ENCODE measurements at places on chromosomes 2 and 18.
A peak's percentile ranks its signal among the peaks of the same experiment; 100 is the strongest.

GRCh38 chr2:56540916-56541315, 357.1 kb downstream of the CCDC85A start:
- no peak for DNase-seq

DNA sequence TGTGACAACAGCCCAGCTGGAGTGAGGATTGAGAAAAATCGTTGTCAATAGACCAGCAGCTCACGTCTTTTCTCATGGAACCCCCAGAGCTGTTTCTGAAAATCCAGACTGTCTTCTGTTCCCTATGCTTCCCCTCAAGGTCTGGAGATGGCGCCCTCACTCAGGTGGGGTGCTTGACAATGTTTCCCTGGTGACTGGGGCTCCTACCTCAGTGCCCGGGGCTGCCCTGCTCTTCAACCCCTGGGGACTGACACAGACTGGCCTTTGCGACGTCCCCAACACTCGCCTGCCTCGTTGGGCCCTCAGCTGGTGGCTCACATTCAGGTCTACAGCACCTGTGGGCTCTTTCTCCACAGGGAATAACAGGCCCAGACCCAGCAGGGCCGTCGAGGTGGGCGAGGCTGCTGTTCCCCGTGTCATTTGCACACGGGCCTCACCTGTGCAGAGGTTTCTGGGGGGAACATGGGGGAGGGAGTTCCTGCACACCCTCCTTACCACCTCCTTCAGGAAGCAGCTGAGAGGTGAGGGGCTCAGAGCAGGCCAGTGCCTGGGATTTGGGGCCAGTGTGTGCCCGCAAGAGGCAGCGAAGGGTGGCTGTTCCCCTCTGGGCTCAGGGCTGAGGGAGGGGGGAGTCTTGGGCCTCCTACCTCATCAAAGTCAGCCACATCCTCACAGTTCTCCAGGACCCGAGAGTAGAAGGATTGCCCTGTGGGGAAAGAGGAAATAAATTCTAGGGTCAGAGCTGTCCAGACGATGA, 59.3 kb upstream of the OTOF start:
- DNase-seq, result no peak

GRCh38 chr2:64114063-64114911, 29.9 kb downstream of the PELI1 start:
- no peak for DNase-seq

- no peak for DNase-seq
Measured at GRCh38 chr2:173578404-173579107, 223.9 kb downstream of the CDCA7 start.

DNA sequence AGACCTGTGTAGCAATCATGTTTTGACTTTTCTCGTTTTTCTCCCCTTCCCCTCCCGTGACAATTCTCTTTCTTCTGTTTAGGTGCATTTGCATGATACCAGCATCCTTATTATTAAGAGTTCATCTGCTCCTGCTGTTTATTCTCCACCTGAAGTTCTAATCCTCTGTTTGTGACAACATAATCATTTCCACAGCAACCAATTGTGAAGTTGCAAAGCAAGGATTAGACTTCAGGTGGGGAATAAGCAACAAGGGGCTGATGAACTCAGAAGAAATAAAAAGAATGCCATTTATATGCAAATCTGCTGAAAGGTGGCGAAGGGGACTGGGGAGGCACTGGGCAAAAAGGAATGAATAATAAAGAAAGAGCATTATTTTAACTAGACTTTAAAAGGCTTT, 124.8 kb upstream of the LINC00305 start:
- no peak for DNase-seq

DNA sequence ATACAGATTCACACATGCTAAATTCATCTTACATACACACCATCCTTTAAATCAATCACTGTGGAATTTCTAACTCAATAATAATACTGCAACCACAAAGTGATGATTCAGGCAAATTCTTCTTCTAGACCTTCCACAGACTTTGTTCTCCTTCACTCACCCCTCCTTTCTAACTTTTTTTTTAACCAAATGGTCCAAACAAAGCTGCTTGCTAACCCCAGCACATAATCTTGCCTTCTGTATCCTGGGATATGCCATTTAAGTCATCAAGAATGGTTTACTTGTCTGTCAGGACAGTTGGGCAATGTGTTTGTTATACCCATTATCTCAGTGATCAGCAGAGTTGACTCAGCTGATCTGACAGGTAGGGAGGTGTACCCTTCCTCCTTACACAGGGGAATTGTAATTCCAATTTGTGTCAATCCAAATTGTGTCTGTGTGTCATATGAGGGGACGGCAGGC, 10.0 kb downstream of the SLC40A1 start:
- no peak for DNase-seq

DNA sequence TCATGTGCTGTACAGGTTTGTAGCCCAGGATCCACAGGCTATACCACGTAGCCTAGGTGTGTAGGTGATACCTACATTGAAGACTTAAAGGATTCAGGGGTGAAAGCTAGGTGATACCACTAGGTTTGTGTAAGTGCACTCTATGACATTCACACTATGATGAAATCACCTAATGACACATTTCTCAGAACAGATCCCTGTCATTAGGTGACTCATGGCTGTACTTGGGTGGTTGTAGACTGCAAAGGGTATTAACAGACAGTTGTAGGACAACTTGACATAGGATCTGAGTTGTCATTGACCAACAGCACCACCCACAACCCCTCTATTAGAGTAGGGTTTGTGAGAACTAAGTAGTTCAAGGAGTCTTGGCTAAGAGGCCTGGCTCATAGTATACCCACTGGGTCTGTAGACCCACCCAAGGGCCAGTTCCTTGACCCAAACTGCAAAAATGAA, 27.7 kb upstream of the SMCHD1 start:
- DNase-seq, result no peak

DNA sequence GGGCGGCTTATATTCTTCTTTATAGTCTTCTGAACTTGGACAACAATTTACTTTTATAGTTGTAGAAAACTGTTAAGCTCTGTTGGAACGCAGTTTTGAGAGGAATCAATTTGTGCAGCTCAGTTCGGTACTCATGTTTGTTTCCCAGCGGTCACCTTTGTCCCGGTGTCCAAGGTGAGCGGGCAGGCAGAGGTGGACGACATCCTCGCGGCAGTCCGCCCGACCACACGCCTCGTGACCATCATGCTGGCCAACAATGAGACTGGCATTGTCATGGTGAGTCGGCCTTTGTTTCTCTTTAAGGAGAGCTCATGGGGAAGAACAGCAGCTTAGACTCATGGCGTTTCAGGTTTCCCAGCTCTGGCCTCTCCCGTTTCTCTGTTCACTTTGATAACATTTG, 18.6 kb upstream of the ESPNL start:
- DNase-seq, result no peak

GRCh38 chr18:28086670-28087552, 90.0 kb downstream of the CDH2 start:
- DNase-seq, result no peak

DNA sequence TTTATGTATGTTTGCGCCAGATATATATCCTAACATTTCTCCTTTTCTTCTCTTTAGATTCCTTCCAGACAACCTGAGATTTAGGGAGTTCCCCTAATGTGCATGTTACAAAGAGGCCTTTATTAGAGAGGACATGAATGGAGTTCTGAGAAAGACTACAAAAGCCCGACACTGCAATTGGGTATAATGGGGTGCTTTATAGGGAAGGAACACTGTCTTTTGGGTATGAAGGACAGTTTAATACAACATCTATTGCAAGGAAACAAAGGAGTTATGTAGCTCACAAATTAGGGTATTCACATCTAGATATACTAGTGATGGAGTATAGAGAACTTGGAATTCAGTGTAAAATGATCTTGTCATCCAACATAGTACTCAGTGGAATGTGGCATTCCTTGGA, 383.8 kb downstream of the FIGN start:
- no peak for DNase-seq

GRCh38 chr2:62265106-62265505, 69.2 kb downstream of the B3GNT2 start:
- no peak for DNase-seq

DNA sequence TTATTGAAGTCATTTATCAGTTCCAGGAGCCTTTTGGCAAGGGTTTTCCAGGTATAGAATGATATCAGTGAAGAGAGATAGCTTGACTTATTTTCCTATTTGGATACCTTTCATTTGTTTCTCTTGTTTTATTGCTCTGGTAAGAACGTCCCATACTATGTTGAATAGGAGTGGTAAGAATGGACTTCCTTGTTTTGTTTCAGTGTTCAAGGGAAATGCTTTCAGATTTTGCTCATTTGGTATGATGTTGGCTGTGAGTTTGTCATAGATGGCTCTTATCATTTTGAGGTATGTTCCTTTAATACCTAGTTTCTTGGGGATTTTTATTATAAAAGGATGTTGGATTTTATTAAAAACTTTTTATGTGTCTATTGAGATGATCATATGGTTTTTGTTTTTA, 87.1 kb upstream of the EPAS1 start:
- no peak for DNase-seq

- DNase-seq, result no peak
Measured at GRCh38 chr2:75807992-75808391, 97.3 kb upstream of the GCFC2 start.

GRCh38 chr2:60423505-60423904, 129.9 kb downstream of the BCL11A start:
- no peak for DNase-seq

GRCh38 chr2:65622951-65623535, 190.6 kb upstream of the SPRED2 start:
- DNase-seq, result no peak

GRCh38 chr18:3873698-3874097, 423.7 kb downstream of the TGIF1 start:
- no peak for DNase-seq

- no peak for DNase-seq
Measured at GRCh38 chr2:59575191-59575590, 978.3 kb downstream of the BCL11A start.

GRCh38 chr2:72916743-72917137, 579 bp upstream of the EMX1 start:
- DNase-seq, result no peak

GRCh38 chr18:67875944-67876343, 359.4 kb upstream of the DSEL start:
- DNase-seq, result no peak

- DNase-seq, result peak; percentile 69
Measured at GRCh38 chr2:234488913-234489451, 7.9 kb downstream of the ARL4C start.

- no peak for DNase-seq
Measured at GRCh38 chr2:120845277-120845676, 109.6 kb downstream of the GLI2 start.

GRCh38 chr2:129777762-129778583, 201.5 kb upstream of the RAB6C start:
- no peak for DNase-seq

DNA sequence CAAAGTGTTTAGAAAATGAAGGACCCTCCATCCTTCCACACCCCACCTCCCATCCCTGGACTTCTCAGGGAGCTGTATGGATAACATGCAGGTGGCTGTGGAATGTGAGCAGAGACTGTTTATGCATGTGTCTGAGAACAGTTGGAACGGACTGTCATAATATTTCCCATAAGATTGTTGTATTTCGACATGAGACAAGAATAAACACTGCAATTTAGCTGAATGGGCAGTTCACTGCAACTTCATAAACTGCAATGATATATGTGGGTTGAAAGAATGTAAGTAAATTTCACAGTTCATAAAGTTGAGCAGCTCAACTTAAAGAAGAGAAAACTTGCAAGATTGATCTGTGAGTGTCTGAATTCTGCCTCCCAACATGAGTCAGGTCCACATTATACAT, 74.6 kb downstream of the MEP1B start:
- no peak for DNase-seq

GRCh38 chr2:176392249-176392648, 123.0 kb downstream of the MTX2 start:
- no peak for DNase-seq

GRCh38 chr2:74252862-74253261, 54.4 kb downstream of the MTHFD2 start:
- no peak for DNase-seq

GRCh38 chr2:158034198-158034866, 67.3 kb upstream of the UPP2 start:
- no peak for DNase-seq

DNA sequence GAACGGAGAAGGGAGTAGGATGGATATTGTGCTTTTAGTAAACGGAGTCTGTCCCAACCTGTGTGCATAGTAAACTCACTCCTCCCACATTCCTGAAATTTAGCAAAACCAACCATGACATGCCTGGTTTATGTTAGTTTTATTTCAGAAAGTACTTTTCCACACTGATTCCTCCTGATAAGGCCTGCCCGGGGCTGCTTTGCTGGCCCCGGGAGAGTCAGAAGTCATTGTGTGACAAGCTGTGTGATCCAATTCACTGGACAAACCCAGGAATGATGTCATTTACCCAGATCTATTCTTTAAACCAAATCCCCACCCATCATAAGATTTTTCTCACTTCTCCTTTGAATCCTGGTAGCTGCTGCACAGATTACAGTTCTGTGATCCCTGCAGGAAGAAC, 109.0 kb downstream of the SETBP1 start:
- DNase-seq, result no peak

- no peak for DNase-seq
Measured at GRCh38 chr2:167681234-167682015, 566.0 kb downstream of the STK39 start.

DNA sequence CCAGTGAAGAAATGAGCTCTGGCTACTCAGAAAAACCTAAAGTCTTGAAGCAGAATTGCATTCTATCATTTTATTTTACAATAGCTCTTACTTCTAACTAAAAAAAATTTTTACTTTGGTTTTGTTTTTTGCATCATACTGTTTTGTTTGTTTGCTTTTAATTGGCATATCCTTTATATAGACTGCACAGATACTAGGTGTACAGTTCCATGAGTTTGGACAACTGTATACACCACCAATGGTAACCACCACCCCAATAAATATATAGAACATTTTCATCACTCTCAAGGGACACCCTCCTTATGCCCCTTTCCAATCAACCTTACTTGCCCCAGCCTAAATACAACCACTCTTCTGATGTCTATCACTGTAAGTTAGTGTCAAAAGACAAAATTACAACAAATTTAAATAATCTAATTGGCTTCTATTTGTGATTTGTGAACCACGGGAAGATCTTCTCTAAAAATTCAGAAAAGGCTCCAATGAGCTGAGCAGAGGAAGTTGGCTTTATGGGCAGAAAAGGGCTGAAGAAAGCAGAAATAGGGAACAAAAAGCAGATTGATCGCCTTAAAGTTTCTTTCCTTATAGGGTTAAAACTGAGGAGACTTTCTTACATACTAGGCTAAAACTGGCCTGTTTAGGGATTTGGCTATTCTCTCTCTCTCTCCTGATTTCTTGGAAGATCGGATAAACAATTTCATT, 22.2 kb upstream of the SOS1 start:
- no peak for DNase-seq

DNA sequence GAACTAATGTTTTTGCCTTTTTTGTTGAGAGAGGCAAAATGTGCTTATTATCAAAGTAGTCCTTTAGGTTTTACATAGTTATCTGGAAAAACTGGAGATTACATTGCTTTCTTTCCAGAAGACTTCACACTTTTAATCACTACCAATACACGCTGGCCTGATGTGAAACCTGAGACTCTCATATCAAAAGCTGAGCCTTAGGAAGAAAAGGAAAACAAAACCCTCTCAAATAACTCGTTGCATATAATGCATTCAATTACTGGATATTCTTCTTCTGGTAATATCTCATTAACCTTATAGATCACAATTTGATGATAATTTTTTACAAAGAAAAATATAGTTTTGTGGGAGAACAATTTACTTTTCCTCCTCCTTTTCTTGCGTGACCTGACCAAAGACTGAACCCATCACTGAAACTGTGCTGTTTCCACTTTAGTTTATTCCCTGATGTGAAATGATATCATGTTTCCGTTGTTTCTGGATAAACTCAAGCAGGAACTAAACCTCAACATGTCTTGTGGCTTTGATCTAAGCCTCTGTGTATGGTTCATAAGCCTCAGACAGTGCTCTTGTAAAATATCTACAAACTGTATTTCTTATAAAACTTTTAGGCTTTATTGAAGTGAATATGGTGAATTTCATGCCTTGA, 332.4 kb downstream of the GULP1 start:
- DNase-seq, result no peak

All from stimulated activated CD8-positive, alpha-beta memory T cell treated with anti-CD3 and anti-CD28 coated beads, Interleukin-4, amount 100 ng/mL, for 48 hours (primary cell).